T-helper 2 cell treated with Interferon-gamma antibody and Interleukin-4, amounts not matched to agents 100 ng/mL and 5 ng/mL, for 36 hours (primary cell): ENCODE measurements at places on chromosomes 2 and 18. TPM values are rescaled to one million over a fixed set of nuclear protein-coding genes. Genes with fewer than 3 reads are reported as not detected.

Gene COL4A3
- not detected in 2 replicates for total RNA-seq

Gene GCG
- not detected in 2 replicates for total RNA-seq

Gene VWC2L
- total RNA-seq = not detected in 2 replicates

Gene SPR
- total RNA-seq = 0.89 and 0.98 TPM in 2 replicates

Gene ERMN
- 3.7 TPM in 2 replicates for total RNA-seq

Gene L3MBTL4
- 0.20 and 0.57 TPM in 2 replicates for total RNA-seq

Gene MALL
- total RNA-seq = not detected in 2 replicates

Gene CYP26B1
- not detected in 2 replicates for total RNA-seq

Gene LIPG
- 0.64 TPM in 1 of 2 replicates, not detected in the other for total RNA-seq

Gene INHBB
- total RNA-seq = 0.09 TPM in 1 of 2 replicates, not detected in the other

Gene YES1
- 9.8 and 11.6 TPM in 2 replicates for total RNA-seq

Gene NOSTRIN
- total RNA-seq = not detected in 2 replicates

Gene ANKAR
- 5.0 and 7.4 TPM in 2 replicates for total RNA-seq

Gene SP5
- total RNA-seq = 0.09 TPM in 1 of 2 replicates, not detected in the other

Gene ANKRD30B
- not detected in 2 replicates for total RNA-seq

Gene CD8A
- 2.4 and 3.2 TPM in 2 replicates for total RNA-seq

Gene SERPINE2
- 14.4 and 15.1 TPM in 2 replicates for total RNA-seq

Gene CMPK2
- 47.0 and 48.5 TPM in 2 replicates for total RNA-seq

Gene SP140
- total RNA-seq = 117 and 120 TPM in 2 replicates

Gene RNF152
- total RNA-seq = 0.05 and 0.11 TPM in 2 replicates

Gene ZAP70
- 283 and 294 TPM in 2 replicates for total RNA-seq

Gene AFG3L2
- total RNA-seq = 46.1 and 47.5 TPM in 2 replicates

Gene GREB1
- 0.25 and 0.30 TPM in 2 replicates for total RNA-seq

Gene SLC9A2
- 0.07 TPM in 1 of 2 replicates, not detected in the other for total RNA-seq

Gene RABL2A
- 27.6 and 29.6 TPM in 2 replicates for total RNA-seq

Gene XIRP2
- total RNA-seq = not detected in 2 replicates

Gene RNU2-63P
- 22.6 and 24.3 TPM in 2 replicates for total RNA-seq

Gene QPCT
- total RNA-seq = 0.18 TPM in 1 of 2 replicates, not detected in the other

Gene IL36A
- 0.25 TPM in 1 of 2 replicates, not detected in the other for total RNA-seq

Gene SIX3
- 0.14 and 0.18 TPM in 2 replicates for total RNA-seq

Gene DSG2
- total RNA-seq = 1.2 and 1.3 TPM in 2 replicates

Gene OTOS
- total RNA-seq = not detected in 2 replicates

Gene MAP3K2
- total RNA-seq = 52.6 and 52.8 TPM in 2 replicates

Gene VAMP8
- total RNA-seq = 139 and 146 TPM in 2 replicates

Gene HOXD13
- total RNA-seq = not detected in 2 replicates

Gene GPR39
- not detected in 2 replicates for total RNA-seq

Gene LYPD1
- total RNA-seq = not detected in 2 replicates

Gene KIF1A
- 0.41 and 0.43 TPM in 2 replicates for total RNA-seq

Gene UGT1A10
- not detected in 2 replicates for total RNA-seq

Gene ALPP
- total RNA-seq = not detected in 2 replicates

Gene EMX1
- not detected in 2 replicates for total RNA-seq

Gene UGT1A3
- not detected in 2 replicates for total RNA-seq

Gene POTEC
- total RNA-seq = not detected in 2 replicates

Gene MC4R
- not detected in 2 replicates for total RNA-seq
